ENCODE measurements at places on chromosomes 4 and X.

DNA sequence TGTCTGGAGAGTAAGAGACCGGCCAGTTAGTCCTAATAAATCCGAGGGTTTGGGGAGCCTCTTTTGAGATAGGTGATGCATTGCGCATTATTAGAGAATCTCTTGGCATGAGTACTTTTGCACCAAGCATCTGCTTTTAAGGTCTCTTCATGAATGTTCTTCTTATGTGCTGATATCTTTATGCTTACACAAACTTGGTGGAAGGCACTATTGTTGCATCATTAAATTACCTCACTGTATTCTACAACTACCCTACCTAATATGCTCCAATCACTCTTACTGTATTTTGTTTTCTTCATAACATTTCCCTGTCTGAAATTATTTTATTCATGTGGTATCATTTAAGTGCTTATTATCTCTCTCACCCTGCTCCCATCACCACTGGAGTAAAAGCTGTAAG is 151.6 kb downstream of the PALLD start:
- DNase-seq: no peak

DNA sequence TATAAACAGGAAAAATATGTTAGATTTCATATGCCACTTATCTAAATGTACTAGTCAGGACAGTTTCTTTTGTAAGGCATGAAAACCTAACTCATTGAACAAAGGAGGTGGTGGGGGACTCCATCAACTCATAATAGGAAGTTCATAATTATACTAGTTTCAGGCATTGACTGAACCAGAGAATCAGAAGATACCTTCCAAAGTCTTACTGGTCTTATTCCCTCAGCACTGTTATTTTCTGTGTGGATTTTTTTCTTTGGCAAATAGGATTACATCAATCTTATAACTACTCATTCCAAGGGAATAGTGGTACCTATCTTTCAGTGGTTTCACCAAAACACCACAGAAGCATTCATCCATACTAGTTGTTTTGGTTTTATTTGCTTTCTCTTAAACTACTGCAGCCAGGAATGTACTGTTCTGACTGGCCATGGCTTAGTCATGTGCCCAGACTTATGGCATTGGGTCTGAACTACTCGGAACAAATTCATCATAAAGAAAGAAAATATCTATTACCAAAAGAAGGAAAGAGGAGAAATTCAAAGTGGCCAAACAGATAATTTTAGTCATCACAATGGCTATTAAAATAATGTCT is 273.9 kb downstream of the ARAP2 start:
- no peak for DNase-seq

DNA sequence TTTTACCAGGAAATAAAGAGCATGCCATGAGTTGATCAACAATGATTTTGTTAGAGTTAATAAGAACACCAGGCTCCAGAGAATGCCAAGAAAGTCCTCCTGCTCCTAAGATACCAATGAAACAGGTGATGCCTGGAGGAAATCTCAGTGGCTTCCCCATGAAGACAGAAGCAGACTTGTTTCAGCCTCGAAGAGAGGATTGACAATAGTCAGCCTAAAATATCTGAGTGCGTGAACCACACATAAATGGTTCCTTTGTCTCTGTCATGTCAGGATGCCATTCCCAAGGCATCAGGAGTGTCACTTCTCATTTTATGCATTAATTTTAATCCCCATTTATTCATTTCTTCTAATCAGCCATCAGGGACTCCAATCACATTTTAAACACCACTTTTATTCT is 69.6 kb downstream of the PHOX2B start:
- DNase-seq: no peak

DNA sequence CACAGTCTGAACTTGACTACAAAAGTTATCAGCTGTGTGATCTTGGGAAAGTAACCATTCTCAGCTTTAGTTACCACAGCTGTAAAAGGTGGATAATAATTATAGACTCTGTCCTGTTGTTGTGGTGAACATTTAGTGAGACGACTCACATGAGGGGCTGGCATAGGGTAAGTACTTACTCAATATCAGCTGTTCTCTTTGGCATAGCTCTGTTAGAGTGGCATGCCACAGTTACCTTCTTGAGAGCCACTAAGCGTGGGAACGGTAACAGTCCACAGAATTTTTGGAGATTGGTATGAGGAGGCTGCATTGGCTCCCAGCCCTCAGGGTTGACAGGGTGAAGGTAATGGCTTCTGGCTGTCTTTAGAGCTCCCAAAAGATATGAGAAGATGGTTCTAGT is 13.2 kb upstream of the HAND2 start:
- peak; percentile 23 for DNase-seq

- no peak for DNase-seq
Observed at GRCh38 chr4:82398263-82398662, 24.5 kb upstream of the HNRNPD start.

DNA sequence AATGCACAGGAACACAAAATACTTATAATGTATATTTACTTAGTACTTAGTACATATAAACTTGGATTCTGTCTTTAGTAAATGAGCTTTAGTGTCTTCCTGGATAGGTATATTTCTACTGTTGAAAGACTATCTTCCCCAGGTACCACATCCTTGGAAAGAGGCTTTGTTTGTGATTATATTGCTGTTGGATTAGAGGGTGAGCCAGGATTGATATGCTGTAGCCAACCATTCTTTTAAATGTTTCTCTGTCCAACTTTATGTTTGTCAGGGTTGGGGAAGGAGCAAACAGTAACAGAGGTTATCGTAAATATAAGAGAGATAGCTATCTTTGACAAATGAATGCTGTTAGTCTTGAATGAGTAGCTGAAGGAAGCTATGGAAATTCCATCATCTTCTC is 213.2 kb downstream of the SPRY1 start:
- DNase-seq: no peak

DNA sequence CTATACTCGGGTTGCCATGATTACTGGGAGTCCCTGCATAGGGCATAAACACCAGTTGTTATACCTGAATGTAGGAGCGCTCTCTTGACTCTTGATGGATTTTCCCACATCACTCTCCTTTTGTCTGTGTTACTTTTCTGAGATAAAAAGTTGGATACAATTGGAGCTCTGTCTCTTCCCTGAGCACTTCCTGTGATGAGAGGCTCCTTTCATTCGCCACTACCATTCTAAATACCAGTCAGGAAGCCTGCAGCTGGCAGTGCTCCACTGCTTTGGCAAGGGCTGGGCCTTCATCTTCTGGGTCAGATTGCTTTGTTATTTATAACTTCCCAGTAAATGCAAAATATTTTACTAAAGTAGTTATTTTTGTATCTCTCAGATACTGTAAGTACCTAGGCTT is 13.9 kb downstream of the TCEANC start:
- no peak for DNase-seq

GRCh38 chrX:85499400-85499799 is 119.9 kb upstream of the POF1B start:
- DNase-seq: no peak

DNA sequence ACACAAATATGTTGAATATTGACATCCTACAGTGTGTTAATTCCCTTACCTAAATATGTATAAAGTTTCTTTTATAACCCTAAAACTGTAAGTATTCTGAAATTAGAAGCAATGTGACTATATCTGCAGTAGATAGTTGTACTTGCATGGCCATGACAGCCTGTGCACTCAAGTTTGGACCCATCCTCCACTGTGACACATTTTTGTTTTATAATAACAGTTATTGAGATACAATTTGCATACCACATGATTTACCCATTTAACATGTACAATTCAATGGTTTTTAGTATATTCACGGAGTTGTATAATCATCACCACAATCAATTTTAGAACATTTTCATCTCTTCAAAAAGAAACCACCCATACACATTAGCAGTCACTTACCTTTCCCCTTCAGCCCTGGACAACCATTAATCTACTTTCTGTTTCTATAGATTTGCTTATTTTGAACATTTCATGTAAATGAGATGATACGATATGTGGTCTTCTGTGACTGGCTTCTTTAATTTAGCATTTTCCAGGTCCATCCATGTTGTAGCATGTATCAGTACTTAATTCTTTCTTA is 29.6 kb downstream of the HERC3 start:
- no peak for DNase-seq

DNA sequence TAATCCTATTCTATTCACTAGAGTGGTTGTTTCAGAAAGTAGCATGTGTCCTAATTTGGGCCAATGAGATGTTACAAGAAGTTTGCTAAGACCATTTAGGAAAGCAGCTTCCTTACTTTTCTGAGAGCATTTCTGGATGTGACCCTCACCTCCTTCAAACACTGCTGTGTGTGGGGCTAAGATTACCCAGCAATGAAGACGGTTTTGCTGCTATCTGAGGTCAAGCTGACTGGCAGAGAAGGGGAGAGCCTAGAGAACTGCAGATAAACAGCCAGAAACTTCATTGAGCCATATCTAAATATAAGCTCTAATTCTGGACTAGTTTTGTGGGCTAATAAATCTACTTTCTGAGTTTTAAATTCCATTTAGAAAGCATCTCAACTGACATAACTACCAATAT is 36.4 kb downstream of the ZAR1 start:
- no peak for DNase-seq

DNA sequence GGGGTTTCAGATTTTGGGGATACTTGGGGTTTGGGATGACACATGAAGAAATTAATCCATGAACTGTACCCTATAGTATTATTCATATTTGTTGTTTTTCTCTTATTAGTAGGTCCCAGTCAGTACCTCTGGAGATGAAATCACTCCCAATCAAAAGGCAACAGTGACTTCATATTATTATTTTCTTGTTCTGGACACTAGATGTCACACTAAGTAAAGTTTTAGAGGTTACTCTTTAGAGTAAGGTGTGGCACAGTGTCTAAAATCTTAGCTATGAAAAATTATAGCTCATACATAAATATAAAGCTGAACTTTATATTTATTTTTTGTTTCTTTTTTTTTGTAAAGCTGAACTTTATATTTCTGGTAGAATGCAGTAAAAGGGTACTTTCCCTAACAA is 35.1 kb downstream of the FAM114A1 start:
- DNase-seq: peak; percentile 40

- no peak for DNase-seq
Observed at GRCh38 chr4:185467101-185467500, 4.4 kb downstream of the CCDC110 start.

DNA sequence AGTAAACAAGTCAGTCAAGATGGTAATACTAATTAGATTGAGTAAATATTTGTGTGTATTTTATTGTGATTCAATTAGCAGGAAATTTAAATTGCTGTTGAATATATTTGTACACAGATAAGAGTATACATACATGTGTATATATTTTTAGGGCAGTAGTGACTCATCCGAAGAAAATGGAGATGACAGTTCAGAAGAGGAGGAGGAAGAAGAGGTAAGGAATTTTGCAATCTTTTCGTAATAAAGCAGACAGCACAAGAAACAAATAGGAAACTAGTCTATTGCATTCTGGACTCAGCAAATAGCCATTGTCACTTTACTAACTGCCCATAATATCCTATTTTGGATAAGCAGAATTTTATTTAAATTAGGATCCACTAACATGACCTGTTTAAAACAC is 6.6 kb downstream of the IBSP start:
- DNase-seq: no peak

DNA sequence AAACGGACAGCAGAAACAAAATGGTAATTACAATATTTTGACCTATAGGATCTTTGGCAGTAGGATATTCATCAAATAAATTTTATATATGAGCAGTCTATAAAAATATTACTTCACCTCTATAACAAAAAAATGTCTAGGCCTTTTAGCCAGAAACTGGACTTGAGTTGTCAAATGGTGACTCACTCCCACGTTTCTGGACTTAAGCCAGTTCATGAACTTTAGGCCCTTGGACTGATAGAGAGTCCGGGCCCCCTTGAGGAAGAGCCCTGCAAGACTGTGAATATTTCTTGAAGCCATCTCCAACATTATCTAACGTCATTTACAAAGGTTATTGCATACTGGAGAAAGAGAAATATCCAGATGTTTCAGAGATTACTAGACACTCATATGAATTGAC is 106.8 kb upstream of the FAM47A start:
- DNase-seq: no peak

GRCh38 chr4:24190761-24191695 is 301.2 kb upstream of the PPARGC1A start:
- DNase-seq: no peak

DNA sequence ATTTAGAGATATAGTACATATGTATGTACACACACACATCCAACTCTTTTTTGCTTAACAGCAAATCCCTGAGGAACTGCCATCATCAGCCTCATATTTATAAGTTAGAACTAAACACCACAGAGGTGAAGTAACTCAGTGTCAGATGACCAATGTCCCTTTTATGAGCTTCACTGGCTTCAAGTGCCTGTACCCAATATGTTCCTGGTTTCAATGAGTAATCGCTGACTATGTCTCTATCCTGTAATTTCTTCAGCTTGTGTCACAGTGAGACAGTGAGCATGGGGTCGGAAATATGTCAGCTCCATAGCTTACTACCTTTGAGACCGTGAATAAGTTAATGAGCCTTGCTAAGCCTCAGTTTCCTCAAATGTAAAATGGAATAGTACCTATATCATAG is 136.2 kb upstream of the RASGEF1B start:
- no peak for DNase-seq

- no peak for DNase-seq
Observed at GRCh38 chr4:8691151-8691775, 98.7 kb downstream of the CPZ start.

DNA sequence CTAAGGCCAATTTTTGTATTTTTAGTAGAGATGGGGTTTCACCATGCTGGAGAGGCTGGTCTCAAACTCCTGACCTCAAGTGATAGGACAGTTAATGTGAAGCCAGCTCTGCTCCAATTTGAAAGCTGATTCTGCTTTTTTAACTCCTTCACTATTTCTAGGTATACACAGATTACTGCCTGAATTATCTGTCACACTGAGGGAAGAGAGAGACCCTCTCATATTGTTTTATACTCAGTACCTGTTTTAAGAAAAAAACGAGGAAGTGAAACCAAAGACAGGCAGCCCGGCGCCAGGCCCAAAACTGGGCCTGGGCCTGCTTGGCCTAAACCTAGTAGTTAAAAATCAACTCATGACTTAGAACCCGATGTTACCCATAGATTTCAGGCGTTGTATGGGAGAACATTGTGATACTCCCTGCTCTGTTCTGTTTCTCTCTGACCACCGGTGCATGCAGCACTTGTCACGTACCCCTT is 1601.5 kb upstream of the PCDH10 start:
- no peak for DNase-seq

GRCh38 chr4:156615066-156615531 is 356.5 kb downstream of the PDGFC start:
- DNase-seq: no peak

GRCh38 chr4:148812101-148812500 is 369.9 kb upstream of the NR3C2 start:
- no peak for DNase-seq

- DNase-seq: no peak
Observed at GRCh38 chr4:162017863-162018262, 145.9 kb downstream of the FSTL5 start.

DNA sequence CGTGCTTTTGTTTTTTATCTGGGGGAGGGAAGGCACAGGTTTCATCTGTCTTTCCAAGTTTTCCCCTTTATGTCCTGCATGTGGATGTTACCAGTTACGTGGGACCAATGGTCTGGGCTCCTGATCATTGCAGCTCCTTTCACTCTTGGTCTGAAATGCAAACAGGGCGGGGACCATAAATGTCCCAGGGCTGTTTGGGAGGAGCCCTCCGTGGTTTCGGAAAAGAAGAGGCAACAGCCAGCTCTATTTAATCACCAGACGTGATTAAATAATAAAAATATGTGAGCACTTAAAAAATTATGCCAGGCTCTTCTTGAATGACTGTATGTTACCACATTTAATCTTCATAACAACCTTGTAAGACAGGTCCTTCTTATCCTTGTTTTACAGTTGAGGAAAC is 30.8 kb upstream of the C1GALT1C1 start:
- DNase-seq: no peak
